ENCODE measurements at places on chromosomes 3 and 15.

GRCh38 chr15:77019521-77020331 lies 24.8 kb downstream of the PSTPIP1 start:
- no peak for DNase-seq

GRCh38 chr3:4722103-4722502 lies 229.0 kb downstream of the ITPR1 start:
- DNase-seq: peak; percentile 47

DNA sequence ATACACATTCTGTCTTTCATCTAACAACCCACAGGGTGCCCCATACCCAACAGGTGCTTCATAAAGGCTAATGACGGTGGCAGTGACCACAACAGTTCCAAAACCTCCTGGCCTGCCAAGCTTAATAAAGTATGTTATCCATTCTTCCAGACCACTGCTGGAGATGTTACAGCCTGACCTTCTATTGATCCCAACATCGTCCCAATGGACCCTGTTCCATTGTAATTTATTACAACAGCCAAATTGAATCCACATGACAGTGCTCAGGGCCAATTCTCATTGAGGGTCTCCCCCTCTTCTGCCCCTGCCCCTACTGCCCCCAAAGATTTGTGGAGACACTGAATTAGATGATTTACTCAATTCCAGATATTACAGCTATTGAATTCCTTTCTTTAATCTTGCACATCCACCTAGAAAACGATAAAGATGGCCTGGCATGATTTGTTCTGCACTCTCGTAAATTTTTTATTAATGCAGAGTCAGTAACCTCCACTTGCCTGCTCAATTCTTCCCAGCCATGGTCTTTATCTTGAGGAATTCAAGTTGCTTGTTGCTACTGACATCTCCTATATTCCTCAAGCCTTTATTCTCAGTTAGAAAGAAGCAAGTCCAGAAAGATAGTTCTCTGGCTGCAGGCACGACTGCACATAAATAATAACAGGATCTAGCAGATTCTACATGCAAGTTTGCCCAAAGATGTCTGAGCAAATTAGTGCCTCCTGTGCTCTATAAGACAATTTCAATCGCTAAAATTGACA lies 407.6 kb downstream of the ERC2 start:
- DNase-seq: no peak

DNA sequence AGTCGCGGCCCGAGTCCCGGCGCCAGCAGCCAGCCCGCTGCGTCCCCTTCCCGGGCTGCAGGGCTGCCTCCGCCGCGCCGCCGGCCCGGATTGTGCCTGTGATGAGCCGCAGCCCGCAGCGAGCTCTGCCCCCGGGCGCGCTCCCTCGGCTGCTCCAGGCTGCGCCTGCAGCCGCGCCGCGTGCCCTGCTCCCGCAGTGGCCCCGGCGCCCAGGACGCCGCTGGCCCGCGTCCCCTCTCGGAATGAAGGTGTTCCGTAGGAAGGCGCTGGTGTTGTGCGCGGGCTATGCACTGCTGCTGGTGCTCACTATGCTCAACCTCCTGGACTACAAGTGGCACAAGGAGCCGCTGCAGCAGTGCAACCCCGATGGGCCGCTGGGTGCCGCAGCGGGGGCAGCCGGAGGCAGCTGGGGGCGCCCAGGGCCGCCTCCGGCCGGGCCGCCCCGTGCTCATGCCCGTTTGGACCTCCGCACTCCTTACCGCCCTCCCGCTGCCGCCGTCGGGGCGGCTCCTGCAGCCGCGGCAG lies 1.2 kb downstream of the CHST2 start:
- no peak for DNase-seq

GRCh38 chr3:58191361-58191991 lies 19.3 kb downstream of the DNASE1L3 start:
- no peak for DNase-seq

DNA sequence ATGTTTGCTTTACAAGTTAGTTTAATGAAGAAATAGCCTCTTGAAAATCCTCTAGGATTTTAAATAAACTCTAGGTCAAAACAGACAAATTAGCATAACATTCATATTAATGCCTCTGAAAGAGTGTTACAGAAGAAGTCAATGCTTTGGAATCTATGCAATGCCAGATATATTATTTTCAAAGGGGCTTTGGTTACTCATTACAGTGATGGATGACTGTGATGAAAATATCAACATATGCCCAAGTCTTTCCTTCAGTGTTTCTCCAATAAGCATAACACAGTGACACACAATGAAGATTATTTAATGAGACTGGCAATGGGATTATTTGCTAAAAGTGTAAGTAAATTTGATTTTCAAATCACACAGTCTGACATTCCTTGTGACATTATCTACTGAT lies 1247.2 kb downstream of the ROBO2 start:
- DNase-seq: no peak

- DNase-seq: no peak
Observed at GRCh38 chr3:4794798-4795197, 184.4 kb upstream of the BHLHE40 start.

- no peak for DNase-seq
Observed at GRCh38 chr3:139672884-139673283, 4.9 kb downstream of the NMNAT3 start.

GRCh38 chr15:78616506-78616905 lies 4.3 kb downstream of the CHRNA3 start:
- no peak for DNase-seq

All from LoVo (cell line).